Stimulated activated CD8-positive, alpha-beta memory T cell treated with anti-CD3 and anti-CD28 coated beads, Interleukin-7, amount 100 ng/mL, for 1 hour (primary cell): ENCODE measurements at places on chromosomes 3 and 15.

DNA sequence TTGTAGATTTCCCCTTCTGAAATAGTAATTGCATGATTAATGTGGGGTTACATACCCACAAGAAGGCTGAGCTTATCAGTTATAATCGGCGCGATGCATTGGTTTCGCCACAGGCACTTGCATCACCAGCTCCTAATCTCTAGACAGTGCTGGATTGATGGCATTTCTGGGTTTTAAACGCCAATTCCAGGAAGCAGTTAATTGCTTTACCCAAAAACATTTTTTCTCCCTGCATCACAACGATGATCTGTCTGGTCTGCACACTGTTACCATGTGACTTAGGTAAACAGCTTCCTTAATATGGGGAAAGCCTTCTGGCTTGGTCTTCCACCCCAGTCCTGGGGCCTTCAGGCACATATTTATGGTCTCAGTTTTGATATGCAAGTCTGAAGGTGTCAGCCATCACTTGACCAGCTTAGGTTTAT lies 70.0 kb upstream of the HEG1 start:
- no peak for DNase-seq

GRCh38 chr3:10334459-10334858 lies 13.5 kb upstream of the SEC13 start:
- no peak for DNase-seq

DNA sequence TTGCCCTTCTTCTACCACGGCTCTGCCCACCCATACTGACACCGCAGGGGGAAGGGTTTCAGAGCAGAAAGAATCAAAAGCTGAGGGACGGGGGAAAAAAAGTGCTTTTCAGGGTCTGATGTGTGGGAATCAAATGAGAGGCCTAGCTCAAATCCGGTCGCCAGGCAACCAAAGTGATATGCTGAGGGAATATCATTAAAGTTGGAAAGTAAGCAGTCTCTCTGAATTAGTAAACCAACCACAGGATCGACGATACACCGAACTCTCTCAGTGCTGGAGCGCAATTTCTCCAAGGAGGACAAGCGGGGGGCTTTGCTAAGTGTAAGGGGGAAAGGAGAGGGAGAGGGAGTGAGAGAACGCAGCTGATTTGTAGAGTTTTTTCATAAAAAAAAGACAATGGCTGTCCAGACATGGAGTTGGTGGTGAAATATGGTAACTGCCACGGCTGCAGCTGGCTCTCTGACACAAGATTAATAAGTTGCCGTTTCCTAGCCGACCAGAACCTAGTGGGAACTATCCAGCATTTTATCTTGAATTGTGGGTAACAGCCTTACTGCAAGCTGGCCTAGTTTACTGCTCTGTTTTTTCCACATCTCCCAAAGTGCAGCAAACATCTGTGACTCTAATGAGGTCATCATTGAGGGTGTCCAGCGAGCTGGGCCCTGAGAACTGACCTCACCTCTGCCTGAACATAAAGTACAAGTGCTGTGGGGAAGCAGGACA lies 530.2 kb downstream of the SOX2 start:
- DNase-seq: no peak

DNA sequence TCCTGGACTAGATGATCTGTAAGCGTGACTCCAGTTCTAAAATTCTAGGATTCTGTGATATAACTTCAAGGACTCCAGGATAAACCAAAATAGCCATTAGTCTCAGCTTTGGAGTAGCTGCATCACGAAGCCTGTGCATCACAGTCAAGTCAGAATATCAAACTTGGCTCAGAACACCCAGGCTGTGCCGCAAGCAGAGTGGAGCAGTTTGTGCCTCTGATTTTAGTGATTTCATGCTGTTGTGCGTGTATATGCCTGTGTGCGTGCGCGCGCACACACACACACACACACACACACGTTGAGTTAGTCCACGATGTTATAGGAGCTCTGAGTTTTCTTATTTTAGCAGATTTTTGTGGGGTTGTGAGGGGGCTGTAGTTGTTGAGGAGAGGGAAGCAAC lies 356.6 kb upstream of the KCNH8 start:
- DNase-seq: no peak

DNA sequence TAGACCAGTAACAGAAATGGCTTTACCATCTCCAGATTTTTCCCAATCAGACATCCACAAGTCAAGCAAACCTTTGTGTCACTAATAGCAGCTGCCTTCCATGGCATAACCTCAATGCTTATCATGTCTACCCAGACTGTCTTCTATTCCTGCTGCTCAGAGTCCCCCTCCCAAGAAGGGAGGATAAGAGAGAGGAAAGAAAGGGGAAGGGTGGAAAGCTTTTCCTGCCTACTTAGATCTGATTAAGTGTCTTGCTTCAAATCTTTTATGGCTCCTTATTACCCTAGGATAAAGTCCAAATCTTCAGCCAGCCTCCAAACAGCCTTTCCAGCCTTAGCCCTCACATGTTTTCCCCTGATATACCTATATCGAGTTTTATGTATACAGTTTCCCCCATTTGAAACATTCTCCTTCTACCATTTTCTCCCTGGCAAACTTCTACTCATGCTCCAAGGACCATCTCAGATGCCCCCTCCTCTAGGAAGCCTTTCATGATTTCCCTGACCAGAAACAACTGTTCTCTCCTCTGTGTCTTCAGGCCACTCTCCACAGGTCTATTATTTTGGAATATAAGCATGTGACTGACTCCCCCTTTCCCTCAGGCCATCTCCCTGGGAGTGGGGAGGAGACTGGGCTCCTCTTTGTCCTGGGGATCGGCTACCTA lies 7.9 kb upstream of the SSUH2 start:
- DNase-seq: no peak

DNA sequence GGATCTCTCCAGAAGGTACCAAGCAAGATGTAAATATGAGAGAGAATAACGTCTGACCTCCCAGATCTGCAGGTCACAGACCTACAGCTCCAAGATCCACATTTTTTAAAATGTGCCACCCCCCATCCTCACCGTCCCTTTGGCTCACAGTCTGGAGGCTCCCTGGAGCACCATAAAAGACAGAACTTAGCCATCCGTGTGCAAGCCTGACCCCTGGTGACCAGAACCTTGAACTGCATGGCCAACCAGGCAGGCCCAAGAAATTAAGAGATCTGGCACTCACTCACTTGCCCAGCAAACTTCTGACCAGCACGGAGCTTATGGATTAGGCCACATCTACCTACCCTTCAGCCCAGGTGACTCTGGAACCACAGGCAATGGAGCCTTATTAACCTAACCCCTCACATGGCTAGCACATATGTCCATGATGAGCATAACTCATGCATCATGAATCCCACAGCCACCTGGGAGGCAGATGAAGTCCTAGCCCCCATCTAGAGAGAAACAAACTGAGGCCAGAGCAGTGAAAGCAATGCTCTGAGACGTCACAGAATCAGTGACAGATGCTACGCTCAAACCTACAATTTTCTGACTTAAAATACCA lies 275.3 kb downstream of the UACA start:
- peak; percentile 52 for DNase-seq

DNA sequence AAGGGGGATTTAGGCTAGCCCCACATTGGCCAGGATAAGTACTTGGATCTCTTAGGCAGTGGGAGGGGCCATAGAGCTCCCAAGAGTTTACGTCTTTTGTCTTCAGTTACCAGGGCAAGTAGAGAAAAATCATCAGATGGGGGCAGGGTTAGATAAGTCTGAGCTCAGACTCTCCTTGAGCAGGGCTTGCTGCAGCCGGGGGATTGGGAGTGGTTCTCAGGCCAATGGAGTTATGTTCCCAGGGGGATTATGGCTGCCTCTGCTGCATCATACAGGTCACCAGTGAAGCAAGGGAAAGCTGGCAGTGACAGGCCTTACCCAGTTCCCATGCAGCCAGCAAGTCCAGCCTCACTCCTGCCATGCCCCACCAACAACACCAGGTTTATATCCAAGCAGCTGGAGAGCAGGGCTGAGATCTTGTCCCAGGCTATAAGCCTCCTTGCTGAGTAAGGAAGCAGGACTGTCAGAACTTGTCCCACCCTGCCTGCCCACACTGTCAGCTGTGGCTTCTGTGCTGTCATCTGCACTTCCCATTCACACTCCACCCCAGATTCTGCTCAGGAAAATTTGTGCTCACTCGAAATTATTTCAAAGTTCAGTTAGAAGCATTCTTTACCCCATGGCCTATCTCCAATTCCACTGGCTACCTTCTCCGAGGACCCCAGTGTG lies 215.3 kb downstream of the FAM43A start:
- DNase-seq: no peak

GRCh38 chr3:18835021-18835420 lies 313.3 kb upstream of the KCNH8 start:
- DNase-seq: no peak

- no peak for DNase-seq
These were observed 497 bp upstream of the RPLP1 start for GRCh38 chr15:69451951-69452691.

- DNase-seq: no peak
These were observed 212.2 kb upstream of the LINGO1 start for GRCh38 chr15:77844798-77845446.

DNA sequence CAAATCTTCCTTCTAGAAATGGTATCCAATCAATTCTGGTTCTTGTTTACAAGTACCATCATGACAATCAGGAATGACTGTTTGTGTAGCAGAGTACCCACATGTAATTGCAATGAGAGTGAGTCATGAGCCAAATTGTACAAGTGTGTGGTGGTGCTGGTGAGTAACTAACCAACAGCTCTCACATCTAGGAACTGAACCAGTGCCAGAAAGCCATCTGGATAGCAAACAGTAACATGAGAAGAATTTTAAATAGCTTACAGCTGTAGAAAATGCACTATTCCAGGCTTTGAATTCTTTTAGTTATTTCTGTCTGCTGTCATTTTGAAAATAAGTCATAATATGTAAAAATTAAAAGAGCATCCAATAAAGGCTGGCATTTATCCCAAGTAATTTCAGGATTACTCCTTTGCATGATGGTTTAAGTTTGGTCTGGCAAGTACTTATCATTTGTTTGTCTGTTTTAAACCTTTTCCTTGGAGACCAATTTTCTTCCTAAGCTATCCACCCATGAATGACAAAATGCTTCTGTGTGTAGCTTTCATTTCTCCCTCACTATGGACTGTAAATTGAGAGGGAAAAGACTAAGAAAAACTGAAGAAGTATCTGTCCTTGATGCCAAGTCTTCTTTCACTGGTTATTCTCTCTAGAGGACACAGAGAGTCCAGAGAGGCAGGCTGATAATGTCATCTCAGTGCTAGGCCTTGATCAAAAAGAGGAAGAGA lies 60.0 kb downstream of the PIK3CB start:
- no peak for DNase-seq

DNA sequence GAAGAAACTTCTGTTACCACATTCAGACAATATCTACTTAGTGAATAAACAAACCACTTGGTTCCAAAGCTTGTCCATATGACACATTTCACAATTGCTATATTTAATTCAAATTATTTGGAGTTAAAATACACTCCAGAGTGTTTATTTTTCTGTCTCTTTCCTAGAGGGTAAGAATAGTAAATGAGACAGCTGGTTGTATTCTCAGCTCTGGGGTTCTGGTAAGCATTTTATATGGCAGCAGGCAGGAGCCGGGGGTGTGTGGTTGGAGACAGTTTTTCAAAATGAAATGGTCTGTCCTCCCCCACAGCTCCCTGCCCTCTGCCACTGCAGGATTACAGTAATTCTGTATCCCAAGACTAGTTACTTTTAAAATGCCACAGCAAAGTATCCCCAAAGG lies 10.9 kb upstream of the SEC61A1 start:
- DNase-seq: no peak

DNA sequence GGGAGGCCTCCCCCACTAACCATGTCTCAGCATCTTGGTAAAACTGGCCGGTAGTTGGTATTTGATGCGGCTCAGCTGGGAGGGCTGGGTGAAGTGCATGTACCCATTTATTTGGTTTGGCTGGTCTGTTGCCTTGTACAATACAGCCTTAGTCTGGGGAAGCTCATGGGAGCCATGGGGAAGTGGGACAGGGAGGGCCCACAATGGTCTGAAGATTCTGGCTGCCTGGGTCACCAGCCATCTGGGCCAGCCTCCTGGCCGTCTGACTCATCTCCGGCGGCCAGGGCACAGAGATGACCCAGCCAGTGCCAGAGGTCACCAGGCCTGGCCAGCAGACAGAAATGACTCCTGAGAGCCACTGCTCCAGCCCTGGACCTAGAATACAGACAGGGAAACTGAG lies 51.6 kb upstream of the SMAD6 start:
- DNase-seq: no peak

DNA sequence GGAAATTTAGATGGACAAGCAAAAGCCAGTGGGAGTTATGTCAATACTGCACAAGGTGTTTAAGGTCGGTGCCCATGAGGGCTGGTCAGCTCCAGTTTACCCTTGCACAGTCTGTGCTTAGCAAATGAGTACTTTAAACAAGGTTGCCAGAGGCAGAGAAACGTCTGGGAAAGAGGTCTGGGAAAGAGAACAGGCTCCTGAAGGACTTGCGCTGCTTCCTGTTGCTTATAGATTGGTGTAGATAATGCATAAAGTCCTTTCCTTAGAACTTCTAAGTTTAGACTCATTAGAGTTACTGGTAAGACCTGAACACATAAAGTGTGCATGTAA lies 162.6 kb upstream of the P2RY1 start:
- DNase-seq: no peak

DNA sequence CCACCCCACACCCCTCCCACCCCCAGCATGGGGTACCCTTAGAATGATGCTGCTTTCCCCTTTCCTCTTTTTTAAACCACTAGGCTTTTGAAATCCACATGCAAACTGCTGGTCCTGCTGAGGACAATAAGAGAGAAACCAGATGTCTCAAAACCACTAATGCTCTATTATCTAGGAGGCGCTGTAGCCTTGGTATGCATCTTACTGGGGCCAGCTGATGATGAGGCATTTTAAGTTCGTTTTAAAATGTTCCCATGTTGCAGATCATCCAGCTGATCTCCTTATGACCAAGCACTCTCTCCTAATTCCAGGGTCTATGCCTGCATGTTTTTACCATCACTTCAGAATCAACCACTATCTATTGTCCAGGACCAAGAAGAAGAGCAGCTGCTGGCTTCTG lies 1.3 kb downstream of the NME9 start:
- DNase-seq: no peak

GRCh38 chr3:158769952-158770740 lies 31.7 kb upstream of the MFSD1 start:
- DNase-seq: no peak

GRCh38 chr15:66805202-66805885 lies 103.3 kb downstream of the SMAD6 start:
- no peak for DNase-seq

- no peak for DNase-seq
These were observed 146.6 kb upstream of the P2RY1 start for GRCh38 chr3:152688313-152688712.
